ENCODE measurements at places on chromosomes 5 and 9. TPM values are rescaled to one million over a fixed set of nuclear protein-coding genes. Genes with fewer than 3 reads are reported as not detected.

SLC34A1 gene
- 0.47 TPM for total RNA-seq

GRCh38 chr5:68396722-68397121 is 181.2 kb downstream of the PIK3R1 start:
- DNase-seq = no peak

- no peak for DNase-seq
Observed at GRCh38 chr9:10701906-10702305, 89.1 kb upstream of the PTPRD start.

- DNase-seq = no peak
Observed at GRCh38 chr9:76166526-76166925, 227.7 kb downstream of the RFK start.

- no peak for DNase-seq
Observed at GRCh38 chr5:121100931-121101330, 636.8 kb downstream of the PRR16 start.

GRCh38 chr5:43044181-43044914 is 4.2 kb upstream of the ANXA2R start:
- no peak for DNase-seq
